Suprapubic skin (tissue), 4 donors: ENCODE measurements at places on chromosomes 7 and 10.
A peak's percentile ranks its signal among the peaks of the same experiment; 100 is the strongest.

DNA sequence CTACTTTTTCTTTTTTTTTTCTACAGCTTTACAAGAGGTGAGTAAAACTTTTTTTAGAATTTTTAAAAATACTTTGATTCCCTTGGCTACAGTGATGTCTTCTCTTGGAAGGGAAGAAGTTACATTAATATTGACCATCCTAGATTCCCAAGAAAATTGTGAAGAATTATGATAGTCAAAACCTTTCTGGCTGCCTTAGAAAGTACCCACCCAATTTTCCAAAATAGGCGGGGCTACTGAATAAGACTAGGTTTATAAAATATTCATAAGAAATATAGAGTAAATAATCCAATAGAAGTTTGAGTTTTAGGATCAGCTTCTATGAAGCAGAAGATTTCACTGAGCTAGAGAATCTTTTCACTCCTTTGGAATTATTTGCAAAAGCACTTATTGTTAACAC is 3.0 kb downstream of the COL1A2 start:
- no peak for DNase-seq

DNA sequence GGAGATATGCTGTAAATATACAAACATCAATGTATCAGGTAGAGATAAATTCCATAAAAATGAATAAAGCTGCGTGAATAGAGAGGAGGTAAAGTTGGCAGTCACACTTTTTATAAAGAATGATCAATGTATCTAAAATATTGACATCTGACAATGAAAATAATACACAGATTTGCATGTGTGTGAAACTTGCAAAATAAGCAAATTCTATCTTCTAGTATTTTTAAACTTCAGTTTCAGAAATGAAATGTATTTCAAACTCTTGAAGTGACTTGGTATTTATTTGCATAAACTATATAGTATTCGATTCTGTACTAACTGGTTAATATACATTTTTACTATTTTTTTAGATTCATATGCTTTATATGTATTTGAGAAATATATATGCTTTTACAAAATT is 986.6 kb downstream of the CNTNAP2 start:
- DNase-seq, result no peak

- DNase-seq, result no peak
Measured at GRCh38 chr7:103297837-103298179, 573 bp downstream of the PMPCB start.

DNA sequence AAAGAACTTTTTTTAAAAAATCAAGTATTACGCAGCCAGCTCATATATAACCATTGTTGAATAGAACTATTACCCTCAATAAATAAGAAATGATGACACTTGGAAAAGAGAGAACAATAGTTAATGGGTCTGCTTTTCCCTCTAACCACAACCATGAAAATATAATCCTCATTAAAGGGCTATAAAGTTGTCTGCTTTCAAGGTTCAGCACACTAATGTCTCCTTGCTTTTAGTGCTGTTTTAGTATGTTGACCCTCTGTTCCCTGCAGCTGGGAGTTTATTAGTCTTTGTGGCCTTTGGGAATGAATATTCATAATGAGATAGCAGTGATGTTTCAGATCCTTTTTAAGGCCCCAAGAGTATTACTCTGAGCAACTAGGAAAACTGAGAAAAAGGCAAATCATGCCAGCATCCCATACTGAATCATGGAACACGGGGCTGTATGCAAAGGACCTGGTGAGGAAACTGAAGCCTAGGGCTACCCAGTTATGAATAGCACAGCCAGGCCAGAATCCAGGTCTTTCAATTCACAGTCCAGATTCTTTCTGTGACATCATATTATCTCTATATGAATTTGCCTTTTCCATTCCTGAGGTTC is 332.0 kb upstream of the LRGUK start:
- DNase-seq, result no peak

GRCh38 chr10:27783660-27784059 is 38.0 kb upstream of the MKX start:
- no peak for DNase-seq

DNA sequence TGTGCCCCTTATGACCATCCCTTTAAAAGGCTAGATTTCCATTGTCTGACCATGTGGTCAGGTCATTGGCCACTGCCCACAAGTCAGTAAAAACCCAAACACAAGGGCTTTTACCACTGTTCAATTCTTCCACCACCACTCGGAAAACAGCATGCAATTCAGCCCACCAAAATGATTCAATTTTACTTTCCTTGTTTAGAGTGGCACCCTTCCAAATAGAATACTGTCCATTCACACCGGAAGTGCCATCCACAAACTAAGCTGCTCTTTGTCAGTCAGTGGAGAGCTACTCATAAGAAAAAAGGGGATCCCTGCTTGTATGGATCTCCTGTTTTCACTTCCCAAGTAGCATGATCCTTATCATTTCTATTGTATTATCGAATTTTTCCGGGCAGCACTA is 350.7 kb upstream of the MBL2 start:
- DNase-seq, result no peak

DNA sequence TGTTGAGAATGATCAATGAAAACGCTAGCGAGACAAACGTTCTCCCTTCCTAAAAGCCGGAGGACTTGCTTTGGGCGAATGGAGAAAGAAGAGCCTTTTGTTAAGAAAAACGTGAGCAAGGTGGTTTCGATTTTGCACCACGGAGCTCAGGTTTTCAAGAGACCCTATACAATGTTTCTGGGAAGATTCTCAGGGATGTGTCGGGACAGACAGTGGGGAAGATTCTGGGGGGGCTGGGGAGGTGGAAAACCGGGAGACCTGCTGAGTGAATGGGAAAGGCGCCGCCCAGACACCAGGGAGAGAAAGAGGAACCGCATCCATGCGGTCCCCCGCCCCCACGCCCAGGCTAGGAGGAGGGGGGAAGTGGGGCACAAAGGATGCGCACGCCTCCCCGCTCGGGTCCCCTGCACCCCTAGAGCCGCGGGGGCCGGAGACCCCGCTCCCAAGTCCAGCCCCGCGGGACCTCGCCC is 745 bp downstream of the YWHAG start:
- peak; percentile 88 for DNase-seq

- peak; percentile 38 for DNase-seq
Measured at GRCh38 chr7:2941216-2941859, 97.2 kb upstream of the GNA12 start.

DNA sequence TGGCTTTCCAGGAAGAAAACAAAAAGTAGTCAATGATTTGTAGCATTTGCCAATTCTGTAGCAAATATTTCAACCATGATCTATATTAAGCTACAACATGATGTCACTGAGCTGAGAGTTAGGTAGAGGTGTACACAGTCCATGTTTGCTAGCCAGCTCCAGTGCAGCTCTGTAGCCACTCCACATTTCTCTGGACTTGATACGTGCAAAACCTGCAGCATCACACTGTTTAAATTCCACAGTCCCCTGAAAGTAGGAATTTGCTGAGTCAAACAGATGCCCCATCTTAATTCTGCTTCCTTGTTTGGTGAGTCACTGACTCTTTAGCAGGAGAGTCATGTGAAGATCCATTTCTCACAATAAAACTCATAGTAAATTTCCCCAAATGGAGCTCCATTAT is 89.8 kb upstream of the LRRTM3 start:
- no peak for DNase-seq

- DNase-seq, result no peak
Measured at GRCh38 chr7:29561271-29561670, 2.4 kb upstream of the PRR15 start.

DNA sequence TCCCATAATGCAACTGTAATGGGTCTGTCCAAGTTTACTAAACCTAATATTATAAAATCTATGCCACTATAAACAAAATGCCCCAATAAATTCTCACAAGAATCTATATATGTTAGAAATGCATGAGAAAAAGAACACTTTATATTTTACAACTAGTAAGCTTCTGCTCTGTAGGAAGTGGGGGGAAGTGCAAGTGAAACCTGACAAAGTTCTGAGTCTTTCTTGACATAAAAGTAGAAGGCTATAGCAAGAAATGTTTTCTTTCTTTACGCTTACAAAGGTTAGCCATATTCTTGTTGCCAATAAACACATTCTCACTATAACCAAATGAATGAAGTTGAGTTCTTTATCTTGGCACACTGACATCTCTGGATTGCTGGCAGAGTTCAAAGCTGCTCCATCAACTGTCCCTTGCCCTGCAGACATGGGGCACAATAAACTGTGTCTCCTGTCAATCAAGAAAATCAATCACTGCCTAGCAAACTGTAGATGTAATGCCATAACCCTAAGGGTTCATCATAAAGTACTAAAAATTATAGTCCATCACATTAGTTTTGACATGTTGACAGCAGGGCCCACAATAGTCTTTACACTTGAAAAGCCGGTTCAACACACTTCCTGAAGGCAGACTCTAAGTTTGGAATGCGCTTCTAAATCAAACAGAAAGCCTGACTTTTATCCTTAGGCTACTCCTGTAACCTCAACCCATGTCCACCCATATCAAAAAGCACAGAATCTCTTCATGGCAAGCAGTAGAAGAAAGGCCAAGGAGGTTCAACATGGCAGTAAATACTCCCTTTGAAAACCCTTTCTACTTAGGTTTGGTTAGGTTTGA is 58.6 kb downstream of the TPK1 start:
- DNase-seq, result no peak

GRCh38 chr7:74138945-74139843 is 35.0 kb upstream of the EIF4H start:
- DNase-seq, result no peak

DNA sequence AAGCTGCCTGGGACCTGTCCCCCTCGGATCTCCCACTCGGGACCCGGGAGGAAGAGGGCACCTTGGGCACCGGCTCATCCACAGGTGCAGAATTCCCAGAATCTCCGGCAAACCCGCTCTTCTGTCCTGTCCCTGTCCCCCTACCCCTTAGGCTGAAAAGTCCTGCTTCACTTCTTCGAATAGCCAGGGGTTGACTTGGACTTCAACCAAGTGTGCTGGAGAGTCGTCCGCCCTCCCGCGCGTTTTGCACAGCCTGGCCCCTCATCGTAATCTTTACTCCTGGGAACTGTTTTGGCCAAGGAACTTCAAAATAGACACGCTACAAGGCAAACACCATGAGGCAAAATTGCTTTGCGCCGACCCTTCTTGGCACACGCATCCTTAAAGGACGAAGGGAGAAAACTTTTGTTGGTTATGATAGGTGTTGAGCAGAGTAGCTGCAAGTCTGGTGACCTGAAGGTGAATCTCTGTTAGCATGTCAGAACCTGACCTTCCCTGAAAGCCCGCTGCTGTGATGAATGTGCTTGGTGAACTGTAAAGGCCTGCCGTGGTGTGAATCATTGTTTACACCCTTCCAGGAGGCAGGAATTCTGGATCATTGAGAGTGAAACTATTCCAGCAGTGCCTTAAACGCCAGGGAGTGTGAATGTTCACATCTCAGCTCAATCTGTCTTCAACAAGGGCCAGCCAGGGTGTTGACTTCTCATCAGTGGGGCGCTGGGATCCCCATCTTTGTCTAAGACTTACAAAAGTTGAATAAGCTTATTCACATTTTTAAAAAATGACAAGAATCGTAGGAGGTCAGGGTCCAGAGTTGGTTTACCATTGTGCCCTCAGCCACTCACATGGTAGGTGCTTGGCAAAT is 589 bp upstream of the RAPGEF5 start:
- DNase-seq, result no peak

DNA sequence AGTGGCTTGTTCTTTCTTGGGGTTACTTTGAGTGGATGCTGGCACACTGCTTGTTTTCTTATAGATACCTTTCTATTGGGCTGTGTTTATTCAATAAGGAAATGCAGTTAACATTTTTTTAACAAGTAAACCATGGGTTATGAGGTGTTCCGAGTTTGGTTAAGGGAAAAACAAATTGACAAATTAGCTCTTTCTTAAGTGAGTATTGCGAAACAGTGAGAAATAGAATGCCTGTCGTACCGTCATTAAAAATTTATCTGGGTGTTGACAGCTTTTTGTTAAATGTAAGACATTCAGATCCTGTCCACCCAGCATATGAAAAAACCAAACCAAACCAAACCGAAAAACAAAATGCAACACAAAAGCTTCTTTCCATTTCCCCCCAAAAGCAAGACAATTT is 6.2 kb downstream of the CUX1 start:
- DNase-seq, result no peak

GRCh38 chr10:33154590-33154989 is 179.9 kb downstream of the NRP1 start:
- DNase-seq, result no peak

GRCh38 chr7:103605640-103606039 is 159.6 kb upstream of the SLC26A5 start:
- no peak for DNase-seq

DNA sequence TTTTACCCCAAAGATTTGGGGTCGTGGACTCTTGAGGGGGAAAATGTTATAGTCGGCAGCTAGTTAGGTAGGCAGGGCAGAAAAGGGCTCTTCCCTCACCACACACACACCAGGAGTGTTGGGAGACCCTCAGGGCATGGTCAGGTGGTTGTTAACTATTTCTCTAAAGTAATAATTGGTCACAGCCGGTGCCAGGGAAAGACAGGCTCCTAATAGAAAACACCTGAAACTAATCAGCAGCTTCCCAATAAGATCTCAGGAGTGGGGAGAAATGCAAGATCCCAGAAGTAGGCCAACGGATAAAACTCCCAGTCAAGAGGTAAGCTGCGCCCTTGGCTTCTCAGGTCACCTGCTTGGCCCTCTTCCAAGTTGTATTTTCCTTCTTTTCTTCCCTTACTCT is 213.1 kb downstream of the PHTF2 start:
- DNase-seq, result no peak

DNA sequence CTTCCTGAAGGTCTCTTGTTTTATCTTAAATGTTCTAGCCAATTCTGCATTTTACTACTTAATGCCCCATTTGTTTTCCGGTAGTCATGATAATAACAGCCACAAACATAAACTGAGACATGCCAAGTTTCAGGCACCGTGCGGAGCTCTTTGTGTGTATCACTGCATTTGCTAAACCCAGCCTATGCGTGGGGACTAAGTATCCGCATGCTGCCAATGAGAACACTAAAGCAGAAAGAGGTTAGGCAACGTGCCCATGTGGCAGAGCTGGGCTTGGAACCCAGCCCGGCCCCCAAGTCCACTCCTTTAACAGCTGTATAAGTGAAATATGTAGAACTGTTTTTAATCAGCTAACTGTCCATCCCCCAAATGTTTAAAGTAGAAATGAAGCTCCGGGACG is 54.1 kb downstream of the SLIT1 start:
- DNase-seq, result no peak

- DNase-seq, result no peak
Measured at GRCh38 chr10:121362026-121362425, 236.2 kb downstream of the FGFR2 start.

DNA sequence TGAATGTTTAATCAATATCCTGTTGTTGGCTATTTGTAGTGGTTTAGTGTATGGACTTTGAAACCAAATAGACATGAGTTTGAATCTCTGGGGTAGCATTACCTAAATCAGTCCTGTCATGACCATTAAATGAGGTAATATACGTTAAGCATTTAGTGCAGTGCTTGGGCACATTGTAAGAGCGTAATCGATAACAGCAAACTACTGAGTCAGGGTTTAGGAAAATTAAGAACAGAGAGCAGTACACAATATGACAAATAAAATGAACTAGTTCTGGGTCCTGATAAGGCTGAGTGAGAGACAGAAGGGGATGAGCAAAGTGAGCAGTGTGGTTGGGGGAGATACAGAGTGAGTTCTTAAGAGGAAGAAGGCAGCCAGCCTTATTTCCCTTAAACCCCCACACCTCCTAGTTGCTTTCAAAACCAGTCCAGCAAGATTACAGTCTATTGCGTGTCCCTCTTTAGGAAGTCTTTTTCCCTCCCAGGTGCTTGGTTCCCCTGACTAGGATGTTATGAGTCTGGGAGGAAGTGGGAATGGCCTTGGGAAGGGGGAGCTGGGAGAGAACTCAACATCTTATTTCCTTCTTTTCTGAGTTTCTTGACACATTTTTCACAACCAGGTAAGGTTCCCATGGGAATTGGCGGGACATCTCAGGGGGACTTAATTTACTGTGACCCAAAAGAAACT is 171.0 kb downstream of the SND1 start:
- no peak for DNase-seq

- DNase-seq, result no peak
Measured at GRCh38 chr7:137005873-137006272, 137.4 kb downstream of the CHRM2 start.
